Stimulated activated CD8-positive, alpha-beta memory T cell treated with anti-CD3 and anti-CD28 coated beads, Interleukin-4, amount 100 ng/mL, for 4 hours (primary cell): ENCODE measurements at places on chromosomes 3 and 15.

DNA sequence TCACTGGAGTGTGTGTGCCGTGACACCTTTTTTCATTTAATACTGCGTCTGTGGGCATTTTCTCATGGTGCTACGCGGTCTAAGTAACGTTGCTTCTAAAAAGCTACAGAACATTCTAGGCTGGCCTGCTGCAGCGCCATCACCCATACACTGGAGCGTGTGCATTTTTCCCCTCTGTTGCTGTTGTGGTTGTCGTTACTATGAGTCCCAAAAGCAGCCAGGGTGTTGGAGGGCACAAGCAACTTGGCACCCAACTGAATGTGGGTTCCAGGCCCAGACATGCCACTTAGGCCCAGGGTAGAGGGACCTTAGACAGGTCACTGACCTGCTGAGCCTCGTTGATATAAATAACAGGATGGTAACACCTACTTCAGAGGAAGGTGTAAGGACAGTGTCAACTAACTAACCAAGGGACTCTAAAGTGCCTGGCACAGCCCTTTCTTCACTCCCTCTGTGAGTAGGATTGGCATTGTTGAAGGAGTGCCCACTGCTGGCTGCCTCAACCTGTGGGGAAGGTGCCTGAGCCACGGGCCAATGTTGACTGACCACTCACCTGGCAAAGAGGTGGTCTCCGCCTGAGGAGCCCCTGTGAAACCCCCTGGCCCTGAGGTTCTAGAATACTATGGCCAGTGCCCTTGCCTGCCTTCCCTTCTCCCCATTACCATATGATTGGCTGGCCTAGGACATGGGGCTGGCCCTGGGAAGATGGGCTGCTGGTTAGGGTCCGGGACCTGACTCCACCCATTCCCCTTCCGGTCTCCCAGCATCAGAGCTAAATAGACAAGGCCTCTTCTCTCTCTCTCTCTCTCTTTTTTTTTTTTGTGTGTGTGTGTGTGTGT lies 3.5 kb downstream of the CSK start:
- no peak for DNase-seq

GRCh38 chr15:66625531-66625930 lies 59.7 kb upstream of the LCTL start:
- DNase-seq, result no peak

DNA sequence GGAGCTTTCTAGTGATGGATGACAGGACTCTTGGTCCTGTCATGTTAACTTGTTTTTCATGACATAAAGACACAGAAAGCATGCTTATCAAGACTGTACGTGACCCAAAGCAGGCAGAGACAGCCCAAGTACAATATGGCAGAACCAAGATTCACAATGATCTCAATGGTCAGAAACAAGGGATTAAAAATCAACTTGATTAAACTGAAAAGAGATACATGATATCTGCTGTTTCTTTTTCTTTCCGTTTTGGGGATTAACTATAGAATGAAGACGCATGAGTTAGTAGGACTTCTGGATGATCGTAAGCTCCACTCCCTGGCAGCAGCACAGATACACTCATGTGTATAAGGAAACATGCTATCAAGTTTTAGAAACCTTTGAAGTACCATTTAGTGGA lies 98.4 kb upstream of the MYZAP start:
- no peak for DNase-seq

- DNase-seq, result no peak
Observed at GRCh38 chr3:25831578-25831977, 41.7 kb downstream of the OXSM start.

GRCh38 chr15:86001200-86001599 lies 78.5 kb upstream of the AGBL1 start:
- DNase-seq, result no peak

- no peak for DNase-seq
Observed at GRCh38 chr3:131142580-131142979, 115.9 kb downstream of the NEK11 start.

DNA sequence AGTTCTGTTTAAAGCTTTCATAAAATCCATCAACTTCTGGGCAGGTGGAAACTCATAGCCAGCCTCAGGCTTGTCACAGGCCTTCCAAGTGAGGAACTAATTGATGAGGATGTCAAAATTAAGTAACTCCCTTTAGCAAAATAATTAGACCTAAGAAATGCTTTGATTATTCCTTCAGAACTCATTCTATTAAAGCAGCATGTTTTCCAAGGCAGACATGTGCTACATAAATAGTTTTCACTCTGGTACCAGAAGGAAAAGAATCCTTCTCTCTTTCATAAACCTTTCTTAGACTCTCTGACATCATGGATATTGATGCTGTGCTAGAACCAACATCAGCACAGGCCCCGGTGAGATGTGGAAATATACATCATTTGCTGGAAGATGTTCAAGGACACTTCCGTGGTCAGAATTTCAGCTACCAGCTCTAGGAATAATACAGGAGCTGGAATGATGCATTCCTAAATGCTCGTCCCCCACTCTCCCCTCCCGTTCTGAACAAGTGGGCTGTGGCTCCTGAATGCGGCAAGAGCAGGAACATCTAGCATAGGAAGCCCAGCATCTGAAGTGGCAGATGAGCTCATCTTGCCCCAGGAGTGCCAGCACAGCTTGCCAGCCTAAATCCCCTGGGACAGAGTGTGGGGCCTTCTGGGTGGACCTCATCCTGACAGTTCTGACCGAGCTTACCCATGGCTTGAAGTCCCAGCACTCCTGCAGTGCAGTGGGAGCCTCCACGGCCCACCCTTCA lies 82.4 kb downstream of the WWTR1 start:
- DNase-seq, result no peak

DNA sequence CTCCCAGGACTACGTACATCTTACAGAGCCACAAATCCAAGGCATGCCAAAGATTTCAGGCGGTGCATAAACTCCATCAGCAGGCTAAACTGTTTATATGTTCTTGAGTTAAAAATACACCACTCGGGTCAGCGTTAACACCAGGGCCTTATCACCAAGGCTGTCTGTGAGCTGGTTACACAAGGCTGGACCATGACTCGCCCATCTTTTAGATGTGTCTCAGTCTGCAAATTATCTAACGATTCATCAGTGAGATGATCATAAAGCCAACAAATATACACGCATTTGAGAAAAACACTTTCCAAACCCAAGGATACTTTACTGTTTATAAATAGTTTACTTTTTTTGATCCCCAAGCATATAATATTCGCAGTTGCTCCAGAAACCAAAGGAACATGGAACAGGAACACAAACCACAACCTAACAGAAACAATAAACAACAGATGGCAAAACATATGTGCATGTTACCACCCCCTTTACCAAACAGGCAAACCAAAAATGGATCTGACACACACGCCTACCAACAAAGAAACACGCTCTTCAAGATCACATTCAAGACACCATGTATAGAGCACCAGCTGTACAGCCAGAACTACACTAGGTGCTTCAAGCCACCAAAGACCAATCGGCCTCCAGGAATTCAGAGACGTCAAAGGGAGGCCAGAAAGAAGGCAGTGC lies 15.4 kb downstream of the LRIG1 start:
- DNase-seq, result no peak

- DNase-seq, result no peak
Observed at GRCh38 chr3:171459137-171459941, 866 bp downstream of the TNIK start.

GRCh38 chr15:68512598-68512997 lies 66.2 kb upstream of the CORO2B start:
- no peak for DNase-seq

DNA sequence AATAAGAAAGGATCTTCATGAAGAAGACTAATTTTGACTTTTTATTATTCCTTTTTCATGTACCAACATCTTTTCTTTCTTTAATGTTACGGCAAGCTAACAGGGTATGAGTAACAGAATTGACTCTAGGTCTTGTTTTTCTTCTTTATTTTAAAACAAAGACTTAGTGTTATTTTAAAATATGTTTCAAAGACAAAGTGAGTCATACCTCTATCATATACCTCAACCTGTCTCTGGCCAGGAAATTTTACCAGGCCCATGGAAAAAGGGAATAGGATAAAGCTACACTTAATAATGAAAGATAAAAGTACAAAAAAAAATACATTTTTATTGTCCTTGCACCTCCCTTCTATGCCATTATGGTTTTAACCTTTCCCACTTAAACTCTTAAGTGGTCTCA lies 57.4 kb downstream of the ZNF148 start:
- no peak for DNase-seq

- no peak for DNase-seq
Observed at GRCh38 chr3:196620161-196620604, 19.3 kb upstream of the NRROS start.

GRCh38 chr3:25903371-25904129 lies 113.7 kb downstream of the OXSM start:
- no peak for DNase-seq

DNA sequence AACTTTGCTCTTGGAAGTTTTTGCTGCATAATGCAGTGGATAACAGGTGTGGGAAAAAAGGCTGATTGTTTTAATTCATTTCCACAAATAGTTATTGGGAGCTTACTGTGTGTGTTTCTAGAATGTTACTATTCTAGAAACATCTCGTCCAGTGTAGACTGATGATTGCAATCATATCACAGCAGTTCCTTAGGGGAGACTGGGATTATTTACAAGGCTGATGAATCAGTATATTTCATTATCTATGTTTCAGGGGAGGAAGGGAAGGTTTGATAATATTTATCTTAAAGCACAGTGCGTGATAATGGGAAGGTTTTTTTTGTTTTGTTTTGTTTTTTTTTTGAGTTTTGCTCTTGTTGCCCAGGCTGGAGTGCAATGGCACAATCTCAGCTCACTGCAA lies 2.4 kb downstream of the USP13 start:
- DNase-seq, result no peak

DNA sequence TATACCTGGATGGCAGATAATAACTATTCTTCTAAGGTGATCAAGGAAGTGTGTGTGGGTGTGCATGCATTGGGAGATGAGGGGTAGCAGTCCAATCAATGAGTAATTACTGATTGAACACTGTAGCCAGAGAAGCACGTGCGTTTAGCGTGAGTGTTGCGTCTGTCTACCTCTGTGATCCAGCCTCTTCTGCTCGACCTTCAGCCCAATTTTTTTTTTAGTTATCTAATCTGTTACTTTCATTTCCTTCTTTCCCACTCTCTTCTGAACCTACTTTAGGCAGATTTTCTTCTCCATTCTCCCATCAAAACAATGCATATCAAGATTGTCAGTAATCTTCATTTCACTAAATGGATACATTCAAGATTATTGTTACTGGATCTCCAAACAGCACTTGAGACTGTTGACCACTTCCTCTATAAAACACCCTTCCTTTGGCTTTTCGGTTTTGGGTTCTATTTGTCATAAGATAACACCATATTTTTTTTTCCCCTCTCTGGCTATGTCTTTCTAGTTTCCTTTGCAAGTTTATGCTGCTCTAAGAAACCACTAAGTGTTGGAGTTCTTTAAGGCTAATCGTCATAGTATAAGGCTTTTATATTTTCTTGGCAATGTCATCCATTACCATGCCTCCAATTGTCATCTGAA lies 41.0 kb downstream of the MCTP2 start:
- no peak for DNase-seq

DNA sequence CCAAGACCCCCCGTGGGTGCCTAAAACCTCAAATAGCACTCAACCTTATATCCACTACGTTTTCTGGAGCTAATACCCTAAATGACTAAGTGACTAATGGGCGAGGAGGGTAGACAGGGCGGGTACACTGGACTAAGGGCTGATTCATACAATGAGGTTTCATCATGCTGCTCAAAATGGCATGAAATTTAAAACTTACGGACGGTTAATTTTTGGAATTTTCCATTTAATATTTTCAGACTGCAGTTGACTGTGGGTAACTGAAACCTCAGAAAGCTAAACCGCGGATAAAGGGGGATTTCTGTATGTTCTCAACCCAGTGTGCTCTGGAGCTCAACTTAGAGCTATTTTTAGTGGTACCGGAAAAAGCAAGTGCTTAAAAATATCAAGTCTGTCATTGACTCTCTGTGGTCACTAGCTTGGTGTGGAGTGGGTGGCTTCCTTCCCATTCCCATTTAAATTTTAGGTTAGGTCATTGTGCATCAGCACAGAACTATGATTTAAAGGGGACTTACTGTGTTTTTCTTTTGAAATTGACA lies 72.9 kb downstream of the LRRC28 start:
- DNase-seq, result no peak

- no peak for DNase-seq
Observed at GRCh38 chr15:55507567-55507966, 467 bp downstream of the DNAAF4 start.

DNA sequence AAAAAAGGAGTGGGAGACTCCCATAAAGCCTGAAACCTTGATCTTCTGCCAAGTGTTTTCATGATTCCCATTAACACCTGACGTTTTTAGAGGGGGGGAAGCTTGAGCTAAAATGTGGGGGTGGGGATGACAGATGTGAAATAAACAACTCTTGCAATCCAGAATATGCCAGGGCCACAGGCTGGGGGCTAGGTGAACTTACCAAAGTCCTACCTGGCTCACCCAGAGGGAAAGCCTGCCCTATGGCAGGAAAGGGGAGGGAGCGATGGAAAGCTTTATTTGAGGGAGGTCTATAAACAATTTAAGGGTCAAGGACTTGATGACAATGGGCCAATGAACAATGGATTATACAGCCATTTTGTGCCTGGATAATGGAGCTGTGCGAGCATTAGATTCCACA lies 108.3 kb downstream of the LRIG1 start:
- no peak for DNase-seq

DNA sequence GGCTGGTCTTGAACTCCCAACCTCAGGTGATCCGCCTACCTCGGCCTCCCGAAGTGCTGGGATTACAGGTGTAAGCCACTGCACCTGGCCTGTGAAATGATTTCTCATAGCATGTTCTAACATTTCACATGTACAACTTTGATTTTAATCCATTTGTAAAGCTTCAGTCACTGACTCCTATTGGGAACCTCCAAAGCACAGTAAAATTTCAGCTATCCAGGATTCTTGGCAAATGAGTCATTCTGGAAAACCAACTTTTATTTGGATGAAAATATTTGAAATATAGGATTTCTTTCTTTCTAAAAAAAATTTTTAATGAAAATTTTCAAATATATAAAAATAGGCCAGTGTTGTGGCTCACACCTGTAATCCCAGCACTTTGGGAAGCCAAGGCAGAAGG lies 2.7 kb upstream of the LMAN1L start:
- DNase-seq, result no peak

- no peak for DNase-seq
Observed at GRCh38 chr3:110791995-110792686, 279.5 kb upstream of the NECTIN3 start.

DNA sequence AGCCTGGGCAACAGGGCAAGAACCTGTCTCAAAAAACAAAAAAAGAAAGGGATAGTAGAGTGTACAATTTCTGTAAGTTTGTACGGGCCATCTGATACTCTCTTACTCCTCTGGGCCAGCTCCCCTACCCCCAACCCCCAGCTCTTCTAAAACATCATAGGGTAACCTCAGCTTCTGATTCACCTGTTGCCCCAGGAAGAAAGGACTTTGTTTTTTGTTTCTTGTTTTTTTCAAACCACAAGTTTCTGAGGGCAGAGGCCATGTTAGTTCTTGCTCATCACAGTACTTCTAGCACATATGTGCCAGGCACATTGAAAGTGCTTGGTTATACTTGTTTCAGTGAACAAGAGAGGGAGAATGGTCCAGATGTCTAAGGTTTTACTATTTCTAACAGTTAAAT lies 20.2 kb downstream of the ATOSA start:
- no peak for DNase-seq
